ENCODE measurements at places on chromosomes 11 and 22.
A peak's percentile ranks its signal among the peaks of the same experiment; 100 is the strongest.

DNA sequence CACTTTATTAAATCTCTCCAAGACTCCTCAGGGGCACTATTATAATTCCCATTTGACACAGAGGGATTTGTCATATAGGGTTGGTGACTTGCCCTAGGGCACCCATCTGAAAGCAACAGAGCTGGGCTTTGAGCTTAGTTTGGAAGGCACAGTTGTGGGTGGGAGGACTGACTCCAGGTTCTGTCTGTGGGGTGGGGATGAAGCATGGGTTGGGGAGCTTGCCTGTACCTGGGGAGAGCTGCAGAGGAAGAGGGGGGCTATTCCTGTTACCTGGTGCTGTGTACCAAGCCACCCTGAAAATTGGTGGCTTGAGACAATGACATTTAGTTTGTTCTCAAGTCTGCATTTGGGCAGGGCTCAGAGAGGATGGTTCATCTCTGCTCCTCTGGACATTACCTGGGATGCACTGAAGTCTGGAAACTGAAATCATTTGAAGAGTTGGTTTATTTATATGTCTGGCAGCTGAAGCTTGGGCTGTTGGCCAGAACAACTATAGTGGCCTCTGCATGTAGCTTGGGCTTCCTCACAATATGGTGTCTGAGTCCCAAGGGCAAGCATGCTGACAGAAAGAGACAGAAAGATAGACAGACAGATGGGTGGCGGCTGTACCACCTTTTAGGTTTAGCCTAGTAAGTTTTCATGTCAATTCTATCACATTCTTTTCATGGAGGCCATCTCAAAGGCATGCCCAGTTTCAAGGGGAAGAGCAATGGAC, 44.9 kb downstream of the LRRC32 start:
- no peak for DNase-seq

DNA sequence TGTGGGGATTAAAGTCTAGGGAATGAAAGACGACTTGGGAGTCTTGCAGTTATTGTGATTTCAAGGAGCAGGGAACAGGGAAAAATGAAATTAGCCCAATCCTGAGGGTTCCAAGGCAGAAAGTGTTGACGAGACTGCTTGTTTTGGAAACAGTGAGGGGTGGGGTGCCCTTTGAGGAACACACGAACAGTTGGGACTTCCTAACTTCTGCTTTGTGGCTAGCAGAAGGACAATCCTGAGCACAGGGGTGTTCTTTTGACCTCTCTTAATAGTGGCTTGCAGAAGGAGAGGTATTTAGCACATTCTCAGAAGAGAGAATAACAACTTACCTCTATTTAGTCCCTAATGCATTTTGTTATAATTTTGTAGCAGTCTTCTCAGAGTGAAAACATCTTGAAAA, 545.9 kb upstream of the ARHGAP42 start:
- DNase-seq, result no peak

- DNase-seq, result peak; percentile 66
These were observed 416 bp upstream of the GAB2 start for GRCh38 chr11:78417888-78418583.

DNA sequence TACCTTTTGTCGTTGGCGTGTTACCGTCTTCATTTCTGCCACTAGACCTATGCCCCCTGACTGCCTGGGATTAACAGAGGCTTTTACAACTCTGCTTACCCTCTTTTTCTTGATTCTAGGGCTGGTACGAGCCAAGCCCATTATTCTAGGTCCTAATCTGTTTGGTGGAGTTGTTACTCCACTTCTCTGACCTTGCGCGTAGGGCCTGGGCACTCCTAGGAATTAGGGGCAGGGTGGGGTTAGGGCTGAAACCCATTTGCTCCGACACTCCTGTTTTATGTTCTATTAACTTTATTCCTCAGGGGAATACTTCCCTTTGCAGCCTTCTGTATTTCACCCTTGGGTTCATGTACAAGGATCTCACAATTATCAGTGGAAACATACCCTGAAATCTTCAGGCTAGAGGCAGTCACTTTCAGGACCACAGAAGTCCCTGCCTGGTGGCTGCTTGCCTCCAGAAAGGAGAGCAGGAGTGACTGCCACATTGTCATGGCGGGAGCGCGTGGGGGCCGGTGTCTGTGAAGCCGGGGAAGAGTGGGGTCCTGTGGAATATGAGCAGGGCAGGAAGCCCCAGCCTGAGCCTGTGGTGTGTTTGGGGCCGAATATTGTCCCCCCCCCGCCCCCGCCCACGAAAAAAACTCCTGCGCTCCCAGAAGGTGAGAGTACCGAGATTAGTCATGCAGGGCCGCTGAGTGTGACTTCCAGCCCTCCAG, 731 bp upstream of the SLC37A2 start:
- no peak for DNase-seq

GRCh38 chr11:70145071-70145470, 58.0 kb upstream of the FADD start:
- no peak for DNase-seq

DNA sequence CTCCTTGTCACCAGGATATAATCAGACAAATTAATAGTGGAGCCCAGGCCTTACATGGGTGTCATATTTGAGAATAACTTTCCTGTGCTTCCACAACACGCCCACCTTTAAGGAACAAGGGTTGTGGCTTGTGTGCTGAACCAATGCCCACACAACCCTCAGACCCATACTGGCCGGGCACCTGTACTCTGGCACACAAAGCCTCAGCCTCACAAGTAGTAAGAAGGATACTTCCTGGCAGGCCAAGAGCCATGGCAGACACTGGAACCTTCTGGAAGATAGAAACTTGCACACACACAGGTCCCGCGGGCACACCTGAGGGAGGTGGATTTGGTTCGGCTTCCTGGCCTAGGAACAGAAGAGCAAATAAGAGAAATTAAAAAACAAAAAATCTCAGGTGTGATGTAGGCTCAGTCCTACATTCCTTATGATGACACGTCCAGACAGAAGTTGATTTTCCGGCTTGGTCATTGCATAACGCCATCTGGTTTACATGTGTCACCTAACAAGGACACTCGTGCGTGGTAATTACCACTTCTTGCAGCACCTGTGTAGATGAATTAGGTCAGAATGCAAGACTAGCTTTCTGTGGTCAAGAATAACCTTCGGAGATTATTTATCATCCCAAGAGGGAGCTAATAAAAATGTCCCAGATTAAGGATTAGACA, 5.8 kb upstream of the BRD1 start:
- DNase-seq, result no peak

DNA sequence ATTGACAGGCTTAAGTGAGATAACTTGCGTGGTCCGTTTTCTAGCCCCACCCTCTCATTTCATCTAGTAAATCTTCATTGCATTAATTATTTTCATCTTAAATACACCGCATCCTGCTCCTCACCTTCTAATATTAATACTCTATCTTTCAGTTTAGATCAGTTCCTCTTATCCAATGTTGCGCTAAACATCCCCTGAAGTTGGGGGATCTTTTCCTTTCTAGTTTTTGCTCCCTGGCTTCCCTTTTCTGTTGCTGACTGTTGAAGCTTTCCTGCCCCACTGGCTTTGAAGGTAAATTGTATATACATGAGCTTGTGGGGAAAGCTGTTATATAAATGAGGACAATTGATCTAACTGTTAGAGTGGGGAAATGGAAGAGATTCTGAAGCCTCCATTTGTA, 7.2 kb downstream of the CAT start:
- no peak for DNase-seq

DNA sequence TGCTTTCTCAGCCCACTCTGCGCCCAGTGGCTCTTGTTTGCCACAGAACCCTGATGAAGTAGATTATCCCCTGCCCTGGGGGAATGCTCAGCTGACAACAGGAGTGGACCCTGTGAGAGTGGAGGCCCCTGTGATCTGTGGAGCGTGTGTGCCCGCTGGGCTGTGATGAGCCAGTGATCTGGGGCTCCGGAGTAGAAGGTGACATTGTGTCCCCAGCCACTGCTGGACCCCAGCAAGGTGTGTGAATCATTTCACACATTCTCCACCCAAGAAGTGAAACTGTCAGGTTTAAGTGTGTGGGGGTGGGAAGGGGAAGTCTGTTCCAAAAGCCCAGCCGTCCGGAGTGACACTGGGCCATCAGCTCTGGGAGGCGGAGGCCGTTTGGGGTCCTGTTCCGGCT, 33.1 kb upstream of the GRAMD4 start:
- no peak for DNase-seq

GRCh38 chr11:126118806-126119205, 56.1 kb upstream of the CDON start:
- DNase-seq, result no peak

DNA sequence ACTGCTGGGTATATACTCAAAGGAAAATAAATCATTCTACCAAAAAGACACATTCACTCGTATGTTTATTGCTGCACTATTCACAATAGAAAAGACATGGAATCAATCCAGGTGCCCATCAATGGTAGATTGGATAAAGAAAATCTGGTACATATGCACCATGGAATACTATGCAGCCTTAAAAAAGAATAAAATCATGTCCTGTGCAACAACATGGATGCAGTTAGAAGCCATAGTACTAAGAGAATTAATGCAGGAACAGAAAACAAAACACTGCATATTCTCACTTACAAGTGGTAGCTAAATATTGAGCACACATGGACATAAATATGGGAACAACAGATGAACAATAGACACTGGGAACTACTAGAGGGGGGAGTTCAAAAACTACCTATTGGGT, 96.3 kb downstream of the FAM76B start:
- no peak for DNase-seq

- DNase-seq, result no peak
These were observed 12.5 kb upstream of the THRSP start for GRCh38 chr11:78050964-78051831.

DNA sequence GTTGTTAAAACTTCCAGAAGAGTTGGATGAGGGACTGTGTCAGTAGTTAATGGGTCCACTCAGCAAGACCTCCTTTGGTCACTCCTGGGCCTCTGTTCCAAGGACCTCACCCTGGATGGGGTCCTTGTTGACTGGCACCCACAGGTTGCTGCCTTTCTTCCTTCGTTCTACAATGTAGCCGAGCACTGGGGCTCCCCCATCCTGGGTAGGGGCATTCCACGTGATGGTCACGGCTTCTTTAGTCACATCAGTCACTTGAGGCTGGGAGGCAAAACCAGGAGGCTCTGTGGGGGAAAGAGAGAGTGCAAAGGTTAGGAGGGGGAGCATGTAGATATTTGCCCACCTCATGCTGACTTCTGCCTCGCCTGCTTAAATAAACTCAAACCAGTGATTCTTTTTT, 12.0 kb downstream of the TMEM86A start:
- DNase-seq, result no peak

GRCh38 chr11:96186806-96187205, 156.2 kb downstream of the MAML2 start:
- no peak for DNase-seq

DNA sequence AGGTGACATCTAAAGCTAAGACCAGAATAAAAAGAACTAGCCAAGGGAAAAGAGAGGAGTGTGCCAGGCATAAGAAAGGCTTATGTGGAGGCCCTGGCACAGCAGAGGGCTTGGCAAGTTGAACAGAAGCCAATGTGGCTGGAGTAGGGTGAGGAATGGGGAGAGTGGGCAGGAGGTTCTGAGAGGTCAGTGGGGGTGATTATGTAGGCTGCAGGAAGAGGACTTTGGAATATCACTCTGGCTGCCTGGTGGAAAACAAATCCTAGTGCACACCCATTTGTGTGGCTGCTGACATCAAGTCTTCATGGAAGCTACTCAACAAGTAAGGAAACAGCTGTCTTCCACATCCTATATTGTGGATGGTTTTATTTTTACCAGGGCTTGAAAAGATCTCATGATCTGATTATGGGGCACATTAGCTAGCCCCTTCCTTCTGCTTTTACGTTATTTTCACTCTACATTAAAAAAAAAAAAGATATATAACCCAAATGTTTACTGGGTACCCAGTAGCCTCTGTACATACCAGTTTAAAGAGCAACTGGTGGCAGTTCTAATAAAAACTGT, 3.4 kb downstream of the MRPL16 start:
- no peak for DNase-seq

DNA sequence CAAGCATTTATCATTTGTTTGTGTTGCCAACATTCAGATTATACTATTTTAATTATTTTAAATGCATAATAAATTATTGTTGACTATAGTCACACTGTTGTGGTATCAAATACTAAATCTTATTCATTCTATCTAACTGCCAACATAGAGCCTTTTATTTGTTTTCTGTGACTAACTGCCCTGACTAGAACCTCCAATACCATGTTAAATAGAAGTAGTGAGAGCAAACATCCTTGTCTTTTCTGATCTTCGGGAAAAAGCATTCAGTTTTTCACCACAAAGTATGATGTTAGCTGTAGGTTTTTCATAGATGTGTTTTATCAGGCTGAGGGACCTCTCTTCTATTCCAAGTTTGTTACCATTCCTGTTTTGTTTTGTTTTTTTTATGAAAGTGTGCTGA, 15.2 kb downstream of the TRIM34 start:
- no peak for DNase-seq

GRCh38 chr11:3086114-3086513, 28.9 kb upstream of the CARS1 start:
- DNase-seq, result no peak

GRCh38 chr11:44765026-44765595, 38.3 kb downstream of the TSPAN18 start:
- DNase-seq, result no peak

DNA sequence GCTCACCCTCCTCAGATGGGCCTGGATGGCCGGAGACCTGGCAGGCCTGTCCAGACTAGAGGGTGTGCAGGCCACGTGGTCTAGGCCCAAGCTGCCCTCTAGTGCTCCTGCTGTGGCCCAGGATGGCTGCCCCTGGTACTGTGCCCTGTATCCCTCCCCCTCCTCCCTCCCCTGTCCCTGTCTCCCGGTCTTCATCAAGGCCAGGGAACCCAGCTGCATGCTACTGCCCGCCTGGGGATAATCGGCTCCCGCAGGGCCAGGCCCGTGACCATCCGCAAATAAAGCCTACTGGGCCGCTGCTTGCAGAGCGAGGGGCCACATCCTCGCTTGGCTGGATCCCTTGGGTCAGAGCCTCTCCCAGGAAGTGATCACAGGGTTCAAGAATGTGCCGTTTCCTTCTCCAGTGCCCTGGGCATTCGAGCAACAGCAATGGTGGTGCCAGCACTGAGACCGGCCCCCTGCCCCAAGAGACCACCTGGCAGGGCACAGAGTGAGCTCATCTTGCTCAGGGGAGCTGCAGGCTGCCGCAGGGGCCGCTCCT, 51.1 kb downstream of the WNT7B start:
- no peak for DNase-seq

- no peak for DNase-seq
These were observed 18.2 kb downstream of the PATZ1 start for GRCh38 chr22:31327806-31328543.

DNA sequence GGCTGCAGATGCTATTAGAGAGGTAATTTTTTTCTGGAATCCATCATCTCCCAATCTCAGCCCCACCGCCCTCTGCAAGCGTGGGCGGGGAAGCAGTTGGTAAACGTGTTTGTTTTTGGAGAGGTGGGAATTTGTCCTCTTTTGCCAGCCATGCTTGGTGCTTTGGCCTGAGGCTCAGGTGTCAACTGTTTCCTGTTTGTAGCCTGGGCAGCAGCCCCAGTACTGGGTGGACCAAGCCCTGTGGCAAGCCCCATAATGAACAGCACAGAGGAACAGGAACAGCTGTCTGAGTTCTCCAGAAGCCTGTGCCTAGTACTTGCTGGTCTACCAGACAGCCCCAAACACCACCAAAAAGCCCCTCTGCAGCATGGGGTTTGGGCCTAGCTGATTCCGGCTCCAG, 39.6 kb downstream of the POU2F3 start:
- no peak for DNase-seq

- no peak for DNase-seq
These were observed 77.7 kb upstream of the FAM181B start for GRCh38 chr11:82811369-82811768.

- no peak for DNase-seq
These were observed 35.6 kb downstream of the AMPD3 start for GRCh38 chr11:10490398-10491241.

GRCh38 chr11:55714982-55715888, 53.2 kb downstream of the OR4C6 start:
- DNase-seq, result no peak

- no peak for DNase-seq
These were observed 1.0 kb upstream of the ELF5 start for GRCh38 chr11:34514597-34514996.
